ENCODE measurements at places on chromosomes 3 and 15.

GRCh38 chr15:28903555-28903954 lies 17.8 kb downstream of the APBA2 start:
- no peak for DNase-seq

GRCh38 chr3:143348486-143349327 lies 229.1 kb downstream of the CHST2 start:
- no peak for DNase-seq

- no peak for DNase-seq
Observed at GRCh38 chr3:12439161-12439940, 44.9 kb upstream of the TSEN2 start.

- DNase-seq: no peak
Observed at GRCh38 chr3:125126323-125126722, 70.5 kb upstream of the HEG1 start.

Measured in NCI-H187 treated with DMSO at 0.1 percent for 48 hours (cell line).